ENCODE measurements at places on chromosomes 1 and 21.

- DNase-seq: no peak
These were observed 235.2 kb downstream of the FGGY start for GRCh38 chr1:59532102-59532501.

DNA sequence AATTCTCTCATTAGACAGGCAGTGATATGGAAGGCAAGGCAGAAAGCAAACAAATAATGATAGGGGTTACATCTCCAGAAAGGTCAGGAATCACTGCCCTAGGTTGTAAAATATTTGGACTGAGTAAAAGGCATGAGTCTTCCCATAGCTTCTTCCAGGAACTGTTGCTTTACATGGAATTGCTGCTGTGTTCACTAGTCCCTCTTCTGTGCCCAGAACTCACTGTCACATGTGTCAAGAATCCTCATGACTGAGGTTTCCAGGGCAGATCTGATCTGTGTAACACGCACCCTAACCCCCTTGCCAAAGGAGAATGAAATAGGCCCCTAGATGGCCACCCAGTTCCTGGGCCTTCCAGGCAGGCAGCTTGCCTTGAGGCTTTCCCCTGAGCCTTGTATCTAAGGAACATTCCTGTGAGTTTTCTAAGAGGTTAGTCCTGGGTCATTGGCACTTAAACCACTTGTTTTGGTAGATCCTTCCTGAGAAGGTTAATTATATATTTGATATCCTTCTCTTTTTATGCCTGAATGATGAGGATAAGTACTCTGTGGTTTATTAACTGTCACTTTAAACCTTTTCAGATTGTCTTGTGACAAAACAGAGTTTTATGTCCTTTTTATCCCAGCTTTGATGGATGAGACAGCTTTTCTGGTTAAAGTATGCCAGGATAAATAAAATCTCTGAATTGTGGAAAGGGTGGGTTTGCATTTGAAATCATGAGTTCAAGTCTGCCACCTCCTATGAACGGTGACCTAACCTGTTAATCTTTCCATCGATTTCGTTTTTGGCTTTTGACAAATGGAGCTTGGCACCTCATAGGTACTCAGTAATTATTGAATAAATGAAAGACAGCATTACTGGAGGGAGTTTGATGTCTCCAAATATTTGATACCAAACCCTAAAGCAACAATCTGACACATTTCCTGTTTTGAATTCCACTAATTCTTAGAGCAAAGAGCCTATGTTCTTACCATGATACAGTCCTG, 163.3 kb downstream of the DHRS3 start:
- no peak for DNase-seq

GRCh38 chr1:12229835-12230548, at the start of gene VPS13D:
VPS13D (plus strand) TSS chr1:12230030; CDS start chr1:12234267, 4,237 bp downstream.
- DNase-seq: peak; percentile 90

DNA sequence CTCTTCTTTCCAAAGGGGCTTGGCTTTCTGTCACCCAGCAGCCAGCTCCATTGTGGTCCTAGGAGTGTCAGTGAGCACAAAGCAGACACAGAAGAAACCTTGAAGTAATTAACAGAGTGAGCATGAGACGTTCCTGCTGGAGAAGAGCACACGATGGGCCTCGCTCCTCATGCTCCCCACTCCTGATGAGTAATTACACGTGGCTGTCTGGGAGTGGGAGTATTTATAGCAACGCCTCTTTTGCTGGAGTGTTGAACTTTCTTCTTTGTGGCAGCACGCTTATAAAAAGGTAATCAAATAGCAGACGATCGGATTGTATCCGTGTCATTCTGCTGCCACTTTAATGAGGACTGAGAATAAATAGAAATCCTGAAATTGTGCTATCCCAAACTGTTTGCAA, 185.8 kb downstream of the CAMTA1 start:
- DNase-seq: no peak

- DNase-seq: no peak
These were observed 14.6 kb upstream of the LMO4 start for GRCh38 chr1:87314091-87314490.

DNA sequence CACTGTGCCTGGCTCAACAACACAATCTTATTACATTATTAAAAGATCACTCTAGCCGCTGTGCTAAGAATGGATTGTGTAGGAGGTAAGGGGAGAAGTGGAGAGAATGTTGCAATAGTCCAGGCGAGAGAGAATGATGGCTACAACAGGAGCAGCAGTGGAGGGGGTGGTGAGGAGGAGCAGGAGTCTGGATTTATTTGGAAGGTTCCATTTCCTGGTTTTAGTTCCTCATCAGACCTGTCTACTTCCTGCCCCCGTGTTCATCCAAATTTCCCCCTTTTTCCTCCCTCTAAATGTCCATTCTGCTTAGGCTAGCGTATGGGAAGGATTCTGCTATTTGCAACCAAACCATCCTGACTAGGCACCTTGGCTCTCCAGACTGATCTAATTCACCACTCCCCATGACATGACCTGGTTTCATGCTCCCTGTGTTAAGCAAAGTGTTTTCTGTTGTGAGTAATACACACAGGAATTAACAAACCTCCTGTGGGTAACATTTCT, 35.1 kb upstream of the EYA3 start:
- DNase-seq: no peak

DNA sequence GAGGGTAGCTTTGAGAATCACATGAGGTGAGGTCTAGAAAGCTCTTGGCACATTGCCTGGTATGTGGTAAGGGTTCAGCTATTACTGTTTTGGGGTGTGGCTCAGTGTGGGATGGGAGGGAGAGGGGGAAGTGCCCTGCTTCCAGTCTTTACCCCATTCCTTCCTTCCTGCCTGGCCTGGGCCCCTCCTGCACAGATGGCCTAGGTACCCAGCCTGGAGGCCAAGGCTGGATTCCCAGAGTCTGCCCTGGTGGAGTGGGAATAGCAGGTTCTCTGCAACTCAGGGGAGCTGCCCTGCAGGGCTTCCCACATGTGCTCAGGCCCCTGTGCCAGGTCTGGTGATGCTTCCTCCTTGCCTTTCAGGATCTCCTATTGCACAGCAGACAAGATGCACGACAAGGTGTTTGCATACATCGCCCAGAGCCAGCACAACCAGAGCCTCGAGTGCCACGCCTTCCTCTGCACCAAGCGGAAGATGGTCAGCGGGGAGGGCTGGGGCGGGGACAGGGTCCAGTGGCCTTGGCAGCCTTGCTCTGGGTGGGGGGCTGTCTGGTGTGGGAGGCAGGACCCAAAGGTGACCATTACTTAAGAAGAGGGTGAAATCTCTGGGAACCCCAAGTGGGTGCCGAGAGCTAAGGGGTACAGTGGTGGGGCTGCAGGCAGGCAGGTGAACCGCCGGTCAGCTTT, 13.5 kb downstream of the LDLRAP1 start:
- no peak for DNase-seq

DNA sequence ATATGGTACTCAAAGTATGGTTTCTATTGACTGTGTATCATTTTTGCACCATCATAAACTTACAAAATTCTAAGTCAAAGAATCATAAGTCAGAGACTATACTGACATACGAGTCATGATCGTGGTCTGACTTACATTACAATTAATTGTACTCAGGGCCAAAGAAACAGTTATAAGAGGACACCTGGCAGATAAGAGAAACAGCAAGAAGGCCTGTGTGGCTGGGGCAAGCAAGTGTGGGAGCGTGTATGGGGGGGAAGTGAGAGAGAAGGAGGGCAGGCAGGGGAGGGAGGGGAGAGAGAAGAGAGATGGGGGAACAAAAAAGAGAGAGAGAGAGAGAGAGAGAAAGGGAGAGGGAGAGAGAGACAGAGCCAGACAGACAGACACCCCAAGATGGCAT, 70.9 kb downstream of the RERE start:
- no peak for DNase-seq

GRCh38 chr1:235225299-235225698, 64.2 kb upstream of the RBM34 start:
- no peak for DNase-seq

All from mesothelial cell of epicardium (in vitro differentiated cells).